ENCODE measurements at places on chromosomes 3 and 15.

DNA sequence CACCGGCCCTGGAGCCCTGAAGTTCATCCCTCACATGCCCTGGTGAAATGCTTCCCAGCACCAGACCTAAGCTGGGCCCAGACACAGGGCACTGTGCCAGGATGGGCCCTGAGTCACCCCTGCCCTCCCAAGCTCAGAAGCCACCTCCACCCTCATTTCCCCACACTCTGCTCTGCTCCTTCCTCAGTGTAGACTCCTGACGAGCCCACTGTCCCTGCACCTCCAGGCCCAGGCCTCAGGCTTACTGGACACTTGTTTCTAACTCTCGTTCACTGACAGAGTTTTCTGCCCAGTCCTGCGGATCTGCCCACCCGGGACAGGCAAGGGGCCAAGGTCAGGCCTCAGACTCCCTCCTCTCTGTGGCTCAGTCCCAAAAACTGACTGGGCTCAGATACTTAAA, 112.6 kb upstream of the RNF7 start:
- DNase-seq: no peak

GRCh38 chr3:37163262-37164015, 10.9 kb downstream of the LRRFIP2 start:
- no peak for DNase-seq

DNA sequence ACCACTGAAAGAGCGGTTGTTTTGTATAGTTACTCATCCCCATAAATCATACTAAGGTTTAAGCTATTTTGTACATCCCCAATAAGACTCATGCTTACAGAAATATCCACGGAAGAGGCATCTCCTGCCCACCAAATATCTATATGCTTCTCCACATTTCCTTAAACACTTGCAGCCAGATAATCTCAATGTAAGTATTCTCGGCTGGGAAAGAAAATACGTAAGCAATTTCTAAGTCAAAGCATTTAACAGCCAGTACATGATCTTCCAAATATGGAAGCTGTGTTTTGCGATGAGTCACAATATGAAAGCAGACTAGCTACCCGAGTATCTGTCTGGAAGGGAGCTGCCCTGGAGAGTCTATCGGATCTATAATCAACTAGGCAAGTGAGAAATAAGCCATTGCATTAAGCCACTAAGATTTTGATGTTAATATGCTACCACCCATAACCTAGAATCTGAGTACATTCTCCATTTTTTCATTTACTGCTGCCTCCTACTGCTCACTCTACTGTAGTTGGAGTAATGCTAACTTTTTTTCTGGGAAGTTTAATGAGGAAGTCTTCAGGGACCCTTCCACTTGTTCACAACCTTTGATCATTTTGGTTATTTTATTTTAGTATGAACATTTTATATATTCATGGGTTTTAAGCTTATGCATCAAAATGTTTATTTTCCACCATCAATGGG, 26.9 kb upstream of the ZMAT3 start:
- no peak for DNase-seq

DNA sequence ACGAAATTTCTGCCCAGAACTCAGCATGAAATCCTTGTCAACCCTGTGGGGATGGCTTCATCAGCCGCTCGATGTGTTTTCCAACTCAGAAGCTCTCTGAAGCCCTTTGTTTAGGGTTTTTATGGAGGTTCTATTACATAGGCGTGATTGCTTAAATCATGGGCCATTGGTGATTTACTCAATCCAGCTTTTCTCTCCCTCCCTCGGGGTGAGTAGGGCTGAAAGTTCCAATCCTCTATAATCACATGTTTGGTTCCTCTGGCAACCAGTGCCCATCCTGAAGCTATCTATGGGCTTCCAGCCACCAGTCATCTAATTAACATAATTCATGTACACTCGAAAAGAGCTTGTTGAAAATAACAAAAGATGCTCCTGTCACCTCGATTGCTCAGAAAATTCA, 51.6 kb downstream of the GATM start:
- DNase-seq: no peak

GRCh38 chr3:128727485-128727884, 1.5 kb downstream of the RAB7A start:
- no peak for DNase-seq

GRCh38 chr15:64017082-64017588, 29.1 kb downstream of the DAPK2 start:
- DNase-seq: no peak

DNA sequence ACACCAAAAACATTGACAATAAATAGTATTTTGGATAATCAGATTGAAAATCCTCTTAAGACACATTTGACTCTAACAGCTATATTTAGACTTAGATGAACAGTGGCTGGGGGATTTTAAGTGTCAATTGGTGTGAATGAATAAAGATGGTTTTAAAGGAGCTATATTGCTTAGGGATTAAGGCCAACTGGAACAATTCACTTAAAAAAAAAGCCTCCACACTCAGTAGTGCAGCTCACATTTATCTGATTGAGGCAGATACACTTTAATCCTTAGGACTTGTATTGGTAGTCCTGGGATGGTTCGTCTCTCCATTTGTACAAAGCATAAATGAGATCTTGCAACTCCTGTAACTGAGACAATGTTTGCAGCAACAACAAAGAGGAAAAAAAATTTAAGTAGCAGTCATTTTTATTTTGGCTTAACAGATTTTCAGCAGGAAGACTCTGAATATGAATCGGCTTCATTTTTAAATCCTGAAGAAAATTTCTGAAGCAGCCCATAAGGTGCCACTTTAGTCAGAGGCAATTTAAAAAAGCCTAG, 112.0 kb downstream of the UACA start:
- DNase-seq: no peak

DNA sequence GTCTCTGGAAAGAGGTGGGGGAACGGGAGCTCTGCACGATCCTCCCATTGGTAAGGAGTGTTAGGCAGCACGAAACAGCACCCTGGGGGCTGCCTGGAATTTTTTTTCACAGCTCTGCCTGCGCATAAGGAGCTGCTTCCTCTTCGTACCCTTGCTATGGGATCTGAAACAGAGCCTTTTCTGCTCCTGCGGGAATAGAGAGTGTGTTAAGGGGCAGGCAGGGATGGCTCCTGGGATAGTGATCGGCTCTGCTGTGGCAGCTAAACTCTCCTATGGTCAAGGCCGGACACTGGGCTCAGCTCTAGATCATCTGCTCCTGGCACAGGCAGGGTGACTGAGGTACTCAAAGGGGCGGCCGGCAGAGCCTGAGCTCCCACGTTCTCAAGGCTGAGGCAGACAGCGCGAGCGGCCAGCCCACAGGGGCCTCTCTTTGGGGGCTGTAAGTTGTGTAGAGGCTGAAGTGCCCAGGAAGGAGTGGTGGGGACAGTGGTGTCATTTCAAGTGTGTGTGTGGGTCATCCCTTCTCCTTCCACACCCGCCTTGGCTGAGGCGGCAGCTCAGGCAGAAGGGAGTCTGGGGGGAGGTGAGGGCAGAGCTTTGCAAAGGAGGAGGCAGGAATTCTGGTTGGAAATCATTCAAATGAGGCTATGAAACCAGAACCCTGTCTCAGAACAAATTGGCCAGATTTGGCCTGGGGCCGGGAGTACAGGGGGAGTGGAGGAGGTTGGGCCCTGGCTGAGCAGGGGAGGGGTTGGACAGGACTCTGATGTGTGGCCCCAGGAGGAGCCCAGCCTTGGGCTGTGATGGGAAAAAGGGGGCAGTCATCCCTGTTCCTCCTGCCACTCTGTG, 31.0 kb downstream of the EPHB3 start:
- no peak for DNase-seq

GRCh38 chr3:14117468-14118399, 6.9 kb downstream of the CHCHD4 start:
- no peak for DNase-seq

GRCh38 chr15:48992096-48992495, 28.4 kb upstream of the SHC4 start:
- DNase-seq: no peak

GRCh38 chr3:169455472-169455871, 208.0 kb downstream of the MECOM start:
- no peak for DNase-seq

DNA sequence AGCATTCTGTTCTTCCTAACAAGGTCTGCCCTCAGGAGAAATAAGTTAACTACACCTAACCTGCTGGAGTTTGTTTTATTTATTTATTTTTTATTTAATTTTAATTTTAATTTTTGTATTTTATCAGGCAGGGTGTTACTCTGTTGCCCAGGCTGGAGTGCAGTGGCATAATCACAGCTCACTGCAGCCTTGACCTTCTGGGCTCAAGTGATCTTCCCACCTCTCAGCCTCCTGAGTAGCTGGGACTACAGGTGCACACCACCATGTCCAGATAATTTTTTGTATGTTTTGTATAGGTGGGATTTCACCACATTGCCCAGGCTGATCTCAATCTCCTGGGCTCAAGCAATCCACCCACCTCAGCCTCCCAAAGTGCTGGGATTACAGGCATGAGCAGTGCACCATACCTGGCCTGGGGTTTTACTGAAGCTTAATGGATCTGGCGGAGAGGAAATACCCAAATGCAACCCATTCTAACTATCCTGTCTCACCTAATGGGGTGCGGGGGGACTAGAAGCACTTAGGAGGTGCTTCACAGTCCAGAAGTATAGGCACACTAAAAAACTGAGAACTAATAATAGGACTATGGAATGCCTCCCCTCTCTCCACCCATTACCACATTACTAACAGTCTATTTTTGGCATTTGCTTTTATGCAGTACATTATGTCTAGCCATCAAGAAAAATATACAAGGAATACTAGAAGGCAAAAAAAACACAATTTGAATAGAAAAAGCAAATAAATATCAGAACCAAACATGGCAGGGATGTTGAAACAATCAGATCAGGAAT, 61.4 kb downstream of the TTBK2 start:
- no peak for DNase-seq
